Retina (tissue), 1 donor: ENCODE measurements at places on chromosomes 6 and 20.
A peak's percentile ranks its signal among the peaks of the same experiment; 100 is the strongest.

DNA sequence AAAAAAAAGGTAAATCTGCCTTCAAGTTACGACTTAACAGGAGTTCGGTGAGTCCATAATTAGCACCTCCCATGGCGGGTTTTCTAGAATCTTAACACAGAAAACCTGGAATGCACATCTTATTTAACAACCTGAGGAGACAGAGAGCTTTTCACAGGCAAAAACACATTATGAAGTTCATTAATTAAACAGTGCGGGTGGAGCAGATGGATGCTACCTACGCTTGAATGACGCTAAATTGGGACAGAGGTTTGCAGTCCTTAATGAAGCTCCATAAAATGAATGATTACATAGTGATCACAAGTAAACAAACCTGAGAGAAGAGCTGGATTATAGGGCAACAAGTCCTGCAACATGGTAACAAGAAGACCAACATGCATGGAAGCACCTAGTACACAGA lies 81.0 kb downstream of the INSM1 start:
- DNase-seq = no peak

GRCh38 chr20:20525756-20526155 lies 157.9 kb downstream of the INSM1 start:
- DNase-seq = peak; percentile 17

DNA sequence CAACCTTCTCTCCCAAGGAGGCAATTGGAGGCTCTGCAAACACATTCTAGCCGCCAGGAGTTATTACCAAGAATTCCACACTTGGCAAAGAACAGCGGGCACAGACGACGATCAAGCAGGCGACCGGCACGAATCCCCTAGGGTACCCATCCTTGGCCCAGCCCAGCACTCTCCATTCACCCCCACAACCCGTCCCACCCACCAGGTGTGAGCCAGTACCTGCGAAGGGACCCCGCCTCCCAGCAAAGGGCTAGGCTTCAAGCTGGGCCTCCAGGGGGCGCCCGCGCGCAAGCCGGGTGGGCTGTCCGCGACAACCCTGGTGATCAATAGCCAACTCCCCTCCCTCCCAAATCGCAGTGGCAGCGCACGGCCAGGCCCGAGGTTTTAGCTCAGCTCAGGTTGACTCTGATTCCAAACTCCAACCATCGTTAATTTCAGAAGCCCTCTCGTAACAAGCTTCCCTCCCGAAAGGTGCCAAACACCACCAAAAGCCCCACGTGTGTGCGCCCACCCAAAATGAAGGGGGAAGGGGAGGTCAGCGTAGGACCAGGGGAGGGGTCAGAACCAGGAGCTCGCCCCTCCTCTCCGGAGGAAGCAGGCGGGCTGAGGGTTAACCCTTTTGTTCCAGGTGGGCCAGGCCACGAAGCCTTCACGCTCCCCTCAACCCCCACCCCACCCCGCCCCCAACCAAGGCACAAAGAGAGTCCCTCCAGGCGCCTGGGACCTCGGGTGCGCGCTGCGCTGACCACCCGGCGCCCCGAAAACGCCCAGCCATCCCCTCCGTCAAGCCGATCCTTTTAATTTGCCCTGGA lies 2.1 kb downstream of the SALL4 start:
- DNase-seq = peak; percentile 84

GRCh38 chr6:132893772-132894490 lies 79.6 kb downstream of the RPS12 start:
- DNase-seq = no peak

- DNase-seq = peak; percentile 64
Measured at GRCh38 chr6:163416557-163417253, 2.2 kb downstream of the QKI start.

- no peak for DNase-seq
Measured at GRCh38 chr20:6044115-6044514, 9.7 kb downstream of the LRRN4 start.

- peak; percentile 25 for DNase-seq
Measured at GRCh38 chr6:66717801-66718200, 1010.8 kb upstream of the EYS start.

DNA sequence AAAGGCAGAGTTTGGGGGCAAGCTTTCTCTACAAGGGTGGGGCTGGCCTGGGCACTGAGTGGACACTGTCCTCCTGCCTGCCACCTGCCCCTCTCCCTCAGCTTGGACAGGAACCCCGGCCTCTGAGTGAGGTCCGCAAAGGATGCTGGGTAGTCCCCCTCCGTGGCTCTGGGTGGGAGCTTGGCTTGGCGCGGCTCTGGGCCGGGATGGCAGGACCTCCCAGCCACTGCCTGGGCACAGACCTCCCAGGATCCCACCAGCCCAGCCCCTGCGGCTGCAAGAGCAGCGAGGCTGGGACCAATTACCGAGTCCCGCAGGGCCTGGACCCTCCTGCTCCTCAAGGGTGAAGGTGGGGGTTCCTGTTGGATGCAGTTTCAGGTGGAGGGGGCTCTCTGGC lies 2.9 kb upstream of the SOX18 start:
- DNase-seq = no peak

DNA sequence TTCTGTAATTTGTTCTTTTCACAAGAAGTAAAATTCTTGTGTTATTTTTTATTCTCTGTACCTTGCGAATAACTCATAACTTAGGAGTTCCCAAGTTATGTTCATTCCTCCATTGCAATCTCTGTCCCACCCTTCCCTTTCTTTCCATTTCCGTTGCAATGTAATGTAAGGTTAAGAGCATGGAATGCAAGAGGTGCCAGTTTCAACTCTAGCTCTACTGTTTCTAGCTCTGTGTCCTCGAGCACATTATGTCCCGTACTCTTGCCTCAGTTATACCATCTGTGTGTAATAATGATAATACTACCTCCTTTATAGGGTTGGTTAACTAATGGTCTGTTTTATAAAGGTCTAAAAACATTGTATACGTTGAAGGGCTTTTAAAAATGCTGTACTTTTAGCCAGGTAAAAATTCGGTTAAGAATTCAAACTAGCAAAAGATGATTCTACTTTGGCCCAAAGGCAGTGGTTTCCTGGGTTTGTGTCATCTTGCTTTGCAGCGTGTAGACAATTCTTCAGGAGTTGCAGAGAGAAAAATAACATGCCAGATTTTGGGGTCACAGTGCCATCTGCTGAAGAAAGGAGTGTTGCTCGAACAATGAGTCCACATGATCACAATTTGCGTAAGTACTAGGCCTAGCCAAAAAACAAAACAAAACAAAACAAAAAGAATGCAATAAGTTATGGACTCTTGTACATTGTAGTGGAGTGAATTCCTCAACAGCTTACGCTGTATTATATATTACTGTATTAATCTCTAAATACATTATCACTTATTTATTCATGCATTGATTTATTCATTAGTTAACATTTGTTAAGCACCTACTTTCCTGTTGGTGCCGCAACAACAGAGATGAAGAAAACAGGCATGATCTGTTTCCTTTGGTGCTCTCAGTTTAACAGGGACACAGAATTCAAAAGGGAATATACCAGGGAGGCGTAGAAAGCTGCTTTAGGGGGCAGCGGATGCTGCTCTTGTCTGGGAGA lies 10.0 kb upstream of the PFDN4 start:
- DNase-seq = no peak

DNA sequence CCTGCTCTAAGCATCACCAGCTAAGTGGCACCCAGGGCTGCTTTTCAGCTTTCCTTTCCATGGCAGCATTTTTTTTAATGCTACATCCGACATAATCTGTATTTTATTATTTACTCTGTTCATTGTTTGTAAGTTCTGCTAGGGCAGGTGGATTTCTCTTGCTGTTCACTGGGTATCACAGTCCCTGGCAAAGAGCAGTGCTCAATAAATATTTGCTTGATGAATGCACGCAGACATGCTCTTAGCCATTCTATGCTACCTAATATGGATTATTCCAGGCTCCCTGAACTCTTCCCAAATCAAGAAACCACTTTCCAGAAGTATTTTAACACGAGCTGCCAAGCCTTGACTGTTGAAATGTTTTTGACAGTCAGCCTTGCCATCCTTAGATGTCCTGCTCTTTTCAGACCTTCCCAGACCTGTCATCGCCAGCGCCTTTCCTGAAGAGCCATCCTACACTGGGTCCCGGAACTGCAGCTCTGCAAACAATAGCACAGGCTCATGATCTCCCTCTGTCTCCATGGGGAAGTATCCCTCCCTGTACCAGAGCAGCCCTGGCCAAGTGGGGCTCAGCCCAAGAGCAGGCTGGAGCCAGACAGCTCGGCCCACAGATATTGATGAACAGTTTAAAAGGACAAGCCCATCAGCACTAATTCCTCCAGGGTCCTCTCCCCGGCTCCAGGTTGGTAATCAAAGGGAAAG lies 136.5 kb upstream of the CDH4 start:
- peak; percentile 33 for DNase-seq

GRCh38 chr6:104381907-104382306 lies 477.8 kb downstream of the HACE1 start:
- DNase-seq = no peak

DNA sequence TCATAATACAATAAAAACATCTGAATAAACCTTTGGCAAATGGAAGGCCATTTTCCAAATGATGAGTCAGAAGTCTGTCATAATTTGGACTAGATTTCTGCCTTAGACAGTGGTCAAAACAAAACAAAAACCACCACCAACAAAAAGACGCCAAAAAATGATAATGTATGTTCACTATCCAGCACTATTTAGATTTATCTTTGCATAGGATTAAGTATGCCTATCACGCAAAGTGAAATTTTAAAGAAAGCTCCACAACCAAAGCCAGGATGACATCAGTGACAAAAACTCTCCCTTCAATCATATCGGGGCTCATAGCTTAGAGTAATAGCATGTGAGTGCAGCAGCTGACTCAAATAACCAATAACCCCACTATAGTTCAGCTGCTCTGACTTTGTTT lies 201.9 kb downstream of the MOXD1 start:
- DNase-seq = no peak

GRCh38 chr6:44263354-44264100 lies 1.8 kb downstream of the NFKBIE start:
- DNase-seq = no peak

- no peak for DNase-seq
Measured at GRCh38 chr20:63830841-63831588, at the start of gene ZBTB46. Gene ZBTB46 (minus strand): TSS chr20:63831264. CDS start chr20:63790757, 40,507 bp downstream.
